ENCODE measurements at places on chromosomes 4 and X.

GRCh38 chrX:109890910-109891502 lies 111.9 kb upstream of the TMEM164 start:
- no peak for DNase-seq

GRCh38 chrX:114798907-114799306 lies 215.0 kb downstream of the HTR2C start:
- DNase-seq, result no peak

DNA sequence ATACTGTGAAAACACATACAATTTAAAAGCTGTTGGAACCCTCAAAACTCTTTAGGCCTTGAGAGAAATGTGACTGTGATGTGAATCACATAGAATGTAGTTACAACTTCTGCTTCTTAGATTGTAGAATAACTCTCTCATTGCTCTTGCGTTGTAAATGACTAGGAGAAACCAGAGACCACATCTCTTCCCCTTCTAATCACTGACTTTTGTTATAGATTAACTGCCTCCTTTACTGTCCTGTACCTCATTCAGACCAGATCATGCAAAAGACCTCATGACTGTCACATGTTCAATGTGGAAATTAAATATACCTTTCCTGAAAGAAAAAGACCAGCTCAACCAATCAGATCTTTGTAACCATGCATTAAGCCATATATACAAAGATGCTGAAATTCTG lies 43.2 kb upstream of the NEIL3 start:
- no peak for DNase-seq

- no peak for DNase-seq
These were observed 12.9 kb downstream of the NHSL2 start for GRCh38 chrX:71923516-71923915.

DNA sequence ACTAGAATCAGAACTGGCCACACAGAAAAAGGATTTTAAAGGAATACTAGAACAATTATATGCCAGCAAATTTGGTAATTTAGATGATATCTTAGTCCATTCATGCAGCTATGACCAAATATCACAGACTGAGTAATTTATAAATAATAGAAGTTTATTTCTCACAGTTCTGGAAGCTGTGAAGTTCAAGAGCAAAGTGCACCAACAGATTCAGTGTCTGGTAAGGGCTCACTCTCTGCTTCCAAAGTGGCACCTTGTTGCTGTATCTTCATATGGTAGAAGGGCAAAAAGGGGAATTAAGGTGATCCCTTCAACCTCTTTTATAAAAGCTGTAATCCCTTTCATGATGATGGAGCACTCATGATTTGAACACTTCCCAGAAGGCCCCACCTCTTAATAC lies 20.3 kb downstream of the TNIP2 start:
- DNase-seq, result no peak
